ENCODE measurements at places on chromosomes 3 and 15.
A peak's percentile ranks its signal among the peaks of the same experiment; 100 is the strongest.

DNA sequence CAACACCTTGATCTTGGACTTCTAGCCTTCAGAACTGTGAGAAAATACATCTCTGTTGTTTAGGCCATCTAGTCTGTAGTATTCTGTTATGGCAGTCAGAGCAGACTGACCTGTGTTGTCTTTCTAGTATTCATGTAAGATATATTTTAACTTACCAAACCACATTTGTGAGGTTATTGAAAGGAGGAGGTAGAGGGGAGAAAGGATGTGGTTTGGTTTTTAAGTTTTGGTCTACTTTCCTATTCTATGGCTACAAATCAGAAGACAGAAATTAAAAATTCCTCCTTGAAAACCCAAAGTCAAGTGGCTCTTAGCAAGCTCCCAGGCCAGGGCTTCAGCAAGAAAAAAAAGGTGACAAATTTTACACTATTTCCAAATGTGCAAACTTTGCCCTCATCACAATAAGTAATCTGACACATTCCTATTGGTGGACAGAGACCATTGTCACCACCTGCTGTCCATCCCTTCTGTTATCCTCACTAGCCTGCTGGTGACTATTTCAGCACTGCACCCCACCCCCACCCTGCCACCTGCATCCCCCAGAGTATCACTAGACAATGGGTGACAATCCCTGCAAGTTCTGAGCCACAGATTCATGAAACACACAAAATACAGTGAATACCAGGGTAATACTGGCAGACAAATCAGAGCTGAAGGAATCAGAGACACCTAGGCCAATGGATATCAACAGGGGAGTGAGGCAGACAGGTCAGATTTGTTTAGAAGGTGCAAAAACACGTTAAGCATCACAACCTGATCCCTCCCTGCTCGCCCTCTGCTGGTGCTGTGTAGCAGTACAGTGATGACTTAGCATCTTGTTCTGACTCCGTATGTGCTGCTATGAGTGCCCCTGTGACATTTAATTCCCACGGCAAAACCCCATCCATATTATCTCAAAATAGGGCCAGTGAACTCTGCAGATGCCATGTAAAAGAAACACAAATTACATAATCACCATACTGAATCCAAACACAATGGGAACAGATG, 79.0 kb upstream of the DCLK3 start:
- DNase-seq, result peak; percentile 0

DNA sequence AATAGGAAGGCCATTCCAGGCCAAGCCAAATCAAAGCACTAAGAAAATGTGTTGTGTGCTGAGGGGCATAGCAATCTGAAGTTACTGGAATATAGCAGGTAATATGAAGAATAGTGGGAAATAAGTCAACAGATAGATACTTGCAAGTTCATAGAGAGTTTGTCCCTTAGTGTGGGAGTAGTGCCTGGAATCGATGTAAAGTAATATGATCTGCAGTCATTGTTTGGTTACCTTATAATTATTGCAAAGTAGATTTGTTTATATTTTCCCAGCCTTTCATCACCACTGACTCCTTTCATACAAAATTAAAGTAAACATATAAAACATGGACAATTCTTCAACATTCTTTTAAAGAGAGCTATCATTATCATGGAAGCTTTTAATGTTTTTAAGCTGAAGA, 420.9 kb upstream of the NECTIN3 start:
- no peak for DNase-seq

GRCh38 chr3:42736081-42736480, 33.5 kb upstream of the HHATL start:
- DNase-seq, result no peak

- DNase-seq, result no peak
Measured at GRCh38 chr15:77795446-77795845, 162.7 kb upstream of the LINGO1 start.

GRCh38 chr15:98611808-98612207, 36.5 kb upstream of the IGF1R start:
- no peak for DNase-seq

DNA sequence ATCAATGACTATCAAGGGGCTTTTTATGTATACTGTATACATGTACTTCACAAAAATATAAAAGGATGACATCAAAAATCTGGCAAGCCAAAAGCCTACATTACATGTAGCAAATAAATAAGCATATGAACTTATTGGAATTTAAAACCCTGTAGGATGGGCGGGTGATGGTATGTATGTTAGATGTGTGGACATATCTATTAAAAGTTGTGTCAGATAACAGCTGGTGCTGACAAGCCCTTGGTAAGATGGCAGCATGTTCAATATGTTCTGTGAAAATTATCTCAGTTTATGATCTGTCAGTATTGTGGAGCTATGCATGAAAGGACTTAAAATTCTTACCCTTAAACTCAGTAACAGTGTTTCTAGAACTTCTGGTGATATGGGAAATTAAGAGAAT, 20.1 kb downstream of the CTNNB1 start:
- no peak for DNase-seq

DNA sequence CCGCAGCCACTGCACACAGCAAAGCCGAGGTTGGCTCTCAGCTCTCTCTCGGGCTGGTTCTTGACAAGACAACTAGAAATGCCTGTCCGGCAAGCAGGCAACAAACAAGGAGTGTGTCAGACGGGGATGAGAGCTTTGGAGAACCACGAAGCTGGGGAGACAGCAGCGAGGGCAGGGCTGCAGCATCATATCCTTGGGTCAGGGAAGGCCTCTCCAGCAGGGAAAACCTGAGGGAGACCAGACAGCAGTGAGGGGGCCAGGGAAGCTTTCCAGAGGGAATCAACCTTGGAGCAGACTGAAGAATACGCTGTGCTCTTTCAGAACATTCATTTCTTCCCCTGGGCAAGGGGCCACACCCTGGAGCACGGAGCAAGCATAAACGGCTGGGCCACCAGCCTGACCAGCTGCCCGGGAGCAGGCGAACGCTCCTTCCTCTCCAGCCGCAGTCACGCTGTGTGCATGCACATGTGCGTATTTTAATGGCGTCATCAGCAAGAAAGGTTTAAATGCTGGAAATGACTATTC, 58.7 kb downstream of the CHSY1 start:
- no peak for DNase-seq

DNA sequence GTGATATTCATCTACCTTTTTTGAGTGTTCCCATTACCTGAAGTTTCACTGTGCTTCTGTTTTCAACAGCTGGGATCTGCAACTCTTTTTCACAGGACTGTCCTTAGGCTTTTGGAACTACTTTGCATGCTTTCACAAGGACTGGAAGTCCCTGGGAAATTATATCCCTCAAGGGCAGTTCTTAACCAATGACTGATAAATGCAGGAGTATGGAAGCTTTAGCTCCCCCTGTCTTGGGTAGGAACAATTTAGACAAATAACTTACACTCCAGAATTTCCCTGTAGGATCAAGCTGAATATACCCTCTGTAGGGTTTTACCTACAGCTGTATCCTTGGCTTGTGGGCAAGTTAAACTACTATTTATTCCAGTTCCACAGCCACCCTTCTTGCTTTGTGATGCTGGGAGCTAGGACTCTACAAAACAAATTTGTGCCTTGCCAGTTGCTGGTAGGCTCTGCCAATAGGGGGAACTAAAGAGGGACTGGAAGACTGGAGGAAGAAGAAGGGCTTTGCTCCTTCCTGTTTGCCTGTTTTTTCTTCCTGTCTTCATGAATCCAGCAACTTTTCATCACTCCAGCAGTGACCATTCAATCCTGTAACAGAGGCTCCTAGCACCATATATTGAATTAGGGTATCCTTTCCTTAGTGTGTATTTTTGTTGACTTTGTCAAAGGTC, 6.8 kb upstream of the ZNF280D start:
- DNase-seq, result no peak

DNA sequence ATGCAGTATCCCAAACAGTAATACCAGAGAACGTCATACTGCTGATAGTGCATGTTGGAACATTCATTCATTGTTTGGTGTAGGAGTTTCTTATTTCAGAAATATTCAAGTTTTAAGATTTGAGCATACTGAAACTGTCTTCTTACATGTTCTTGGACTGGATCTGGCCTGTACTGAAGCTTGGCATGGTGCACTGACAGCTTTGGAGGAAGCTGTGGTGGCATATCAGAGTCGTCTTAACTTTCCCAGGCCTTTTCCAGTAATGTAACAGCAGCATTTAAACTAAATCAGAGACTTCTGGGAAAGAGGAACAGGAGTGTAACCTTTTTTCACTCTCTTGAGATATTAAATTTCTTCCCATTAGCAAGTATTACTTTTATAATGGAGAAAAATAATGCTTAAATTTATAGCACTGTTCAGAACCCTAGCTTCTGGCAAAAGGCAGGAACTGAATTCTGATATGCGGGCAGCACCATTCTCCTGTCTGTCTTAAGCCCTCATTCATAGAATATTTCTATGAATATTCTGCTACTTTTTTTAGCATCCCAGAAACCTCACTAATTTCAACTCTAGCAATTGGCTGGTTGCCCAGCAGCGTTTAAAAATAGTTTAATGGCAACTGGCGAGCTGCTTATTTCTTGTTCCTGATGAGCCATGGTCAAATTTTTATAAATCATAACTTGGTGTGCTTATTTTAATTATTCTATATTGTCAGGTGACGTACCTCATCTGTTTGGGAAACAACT, 31.1 kb downstream of the DNAJC13 start:
- no peak for DNase-seq

DNA sequence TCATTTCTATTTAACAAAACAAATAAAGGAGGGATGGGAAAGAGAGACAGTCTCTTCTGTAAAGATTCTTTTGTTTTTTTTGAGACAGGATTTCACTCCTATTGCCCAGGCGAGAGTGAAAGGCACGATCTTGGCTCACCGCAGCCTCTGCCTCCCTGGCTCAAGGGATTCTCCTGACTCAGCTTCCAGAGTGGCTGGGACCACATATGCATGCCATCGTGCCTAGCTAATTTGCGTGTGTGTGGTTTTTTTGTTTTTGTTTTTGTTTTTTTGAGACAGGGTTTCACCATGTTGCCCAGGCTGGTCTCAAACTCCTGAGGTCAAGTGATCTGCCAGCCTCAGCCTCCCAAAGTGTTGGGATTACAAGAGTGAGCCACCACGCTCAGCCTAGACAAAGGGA, 23.3 kb downstream of the STAG1 start:
- no peak for DNase-seq

DNA sequence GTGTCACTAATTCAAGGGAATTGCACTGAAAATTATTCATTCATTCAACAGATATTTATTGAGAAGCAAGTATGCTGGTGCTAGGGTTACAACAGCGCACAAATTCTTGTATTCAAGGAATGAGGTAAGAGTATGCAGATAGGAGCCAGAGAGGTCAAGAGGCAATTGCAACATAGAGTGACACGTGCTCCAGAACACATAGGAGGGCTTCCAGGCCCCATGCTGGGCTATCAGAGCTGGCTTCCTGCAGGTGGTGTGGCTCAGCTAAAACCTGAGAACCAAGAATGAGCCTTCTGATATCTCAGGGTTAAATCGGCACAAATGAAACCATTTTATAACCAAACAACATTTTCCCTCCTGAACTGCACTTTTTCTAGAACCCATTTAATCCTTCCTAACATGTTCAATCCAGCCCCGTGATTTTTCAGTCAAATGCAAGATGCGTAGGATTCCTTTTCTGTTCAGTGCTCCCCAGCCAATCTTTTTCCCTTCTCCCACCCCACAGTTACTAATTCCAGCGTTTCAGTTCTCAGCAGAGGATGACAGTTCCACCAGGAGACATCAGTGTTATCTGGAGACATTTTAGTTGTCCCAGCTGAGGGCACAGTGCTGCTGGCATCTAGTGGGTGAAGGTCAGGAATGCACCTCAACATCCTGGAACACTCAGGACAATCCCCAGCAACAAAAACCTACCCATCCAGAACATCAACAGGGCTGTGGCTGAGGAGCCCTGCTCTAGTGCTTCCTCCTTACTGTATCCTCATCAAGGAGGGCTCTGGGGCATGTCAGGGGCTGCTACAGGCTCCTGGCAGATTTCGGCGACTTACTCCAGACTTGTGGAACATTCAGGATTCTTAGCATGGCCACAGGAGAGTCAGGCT, 13.1 kb downstream of the CCR5AS start:
- no peak for DNase-seq

- no peak for DNase-seq
Measured at GRCh38 chr3:28134792-28135375, 106.5 kb upstream of the CMC1 start.

GRCh38 chr3:61725851-61726333, 164.5 kb downstream of the PTPRG start:
- no peak for DNase-seq

- no peak for DNase-seq
Measured at GRCh38 chr3:112470788-112471187, 28.5 kb downstream of the BTLA start.

- no peak for DNase-seq
Measured at GRCh38 chr3:41502023-41502422, 302.7 kb downstream of the CTNNB1 start.

DNA sequence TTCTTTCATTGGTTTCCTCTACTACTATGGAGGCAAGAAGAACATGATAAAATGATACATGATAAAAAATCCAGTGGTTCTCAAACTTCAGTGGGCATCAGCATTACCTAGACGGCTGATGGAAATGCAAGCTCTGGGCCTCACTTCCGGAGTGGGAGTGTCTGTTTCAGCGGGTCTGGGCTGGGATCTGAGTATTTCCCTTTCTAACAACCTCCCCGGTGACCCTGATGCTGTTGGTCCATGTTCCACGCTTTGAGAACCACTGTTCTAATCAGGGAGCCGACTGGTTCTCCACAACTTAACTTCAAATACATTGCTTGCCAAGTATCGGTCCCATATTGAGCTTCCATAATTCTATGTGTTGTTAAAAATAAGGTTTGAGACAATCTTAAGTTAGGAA, 712.3 kb upstream of the LMCD1 start:
- DNase-seq, result no peak

DNA sequence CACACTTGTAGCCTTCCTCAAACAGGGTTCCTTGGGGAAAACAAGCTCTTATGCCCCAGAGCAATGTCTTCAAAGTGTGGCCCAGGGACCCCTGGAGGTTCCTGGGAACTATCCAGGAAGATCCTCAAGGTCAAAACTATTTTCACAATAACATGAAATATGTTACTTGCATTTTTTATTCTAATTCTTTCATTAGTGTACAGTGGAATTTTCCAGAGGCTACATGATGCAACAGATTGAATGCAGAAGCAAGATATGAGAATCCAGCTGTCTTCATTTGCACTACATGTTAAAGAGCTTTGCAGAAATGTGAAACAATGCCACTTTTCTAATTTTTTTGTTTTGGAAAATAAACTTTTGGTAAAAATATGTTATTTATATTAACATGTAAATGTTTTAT, 190.9 kb downstream of the SLC9A9 start:
- DNase-seq, result no peak
